Activated CD4-positive, alpha-beta memory T cell treated with anti-CD3 and anti-CD28 coated beads, Interleukin-2, amount 10 ng/mL, durations not matched to agents 7 days and 5 days (primary cell): ENCODE measurements at places on chromosomes 2 and 18.
A peak's percentile ranks its signal among the peaks of the same experiment; 100 is the strongest.

DNA sequence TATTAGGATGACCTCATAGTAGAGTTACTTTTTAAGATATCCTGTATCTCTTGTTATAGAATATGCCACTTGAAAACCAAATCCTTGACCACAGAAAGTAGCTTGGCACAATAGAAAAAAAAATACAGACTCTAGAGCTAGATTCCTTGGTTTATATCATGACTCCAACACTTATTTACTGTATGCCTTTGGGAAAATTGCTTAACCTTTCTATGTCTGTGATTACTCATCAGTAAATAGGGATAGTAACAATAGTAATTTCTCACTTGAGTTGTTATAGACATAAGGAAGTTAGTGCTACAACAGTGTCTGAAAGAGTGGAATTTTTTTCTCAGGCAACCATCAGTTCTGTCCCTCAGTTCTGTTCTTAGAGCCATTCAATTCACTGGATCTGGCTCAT lies 193.8 kb downstream of the GULP1 start:
- no peak for DNase-seq

GRCh38 chr2:143311426-143311825 lies 182.2 kb downstream of the ARHGAP15 start:
- DNase-seq: no peak

- DNase-seq: no peak
Measured at GRCh38 chr2:71560638-71561011, 107.3 kb downstream of the DYSF start.

DNA sequence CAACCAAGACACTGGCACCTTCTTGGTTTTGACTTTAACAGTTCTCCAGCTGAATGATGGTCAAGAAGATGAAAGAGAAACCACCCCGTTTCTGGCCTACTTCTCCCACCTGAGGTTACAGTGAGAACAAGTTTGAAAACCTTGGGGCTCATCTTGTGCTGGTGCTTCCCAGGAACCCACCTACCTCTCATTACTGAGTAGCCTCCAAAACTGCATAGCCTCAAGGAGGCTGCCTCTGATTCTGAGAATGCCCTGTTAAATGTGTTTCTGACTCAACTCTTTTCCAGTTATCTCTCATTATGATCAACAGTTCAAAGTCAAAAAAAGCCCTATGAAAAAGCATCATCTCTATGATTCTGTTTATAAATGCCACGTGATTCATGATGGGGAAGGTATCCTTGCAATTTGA lies 121.9 kb downstream of the CACNB4 start:
- peak; percentile 18 for DNase-seq

DNA sequence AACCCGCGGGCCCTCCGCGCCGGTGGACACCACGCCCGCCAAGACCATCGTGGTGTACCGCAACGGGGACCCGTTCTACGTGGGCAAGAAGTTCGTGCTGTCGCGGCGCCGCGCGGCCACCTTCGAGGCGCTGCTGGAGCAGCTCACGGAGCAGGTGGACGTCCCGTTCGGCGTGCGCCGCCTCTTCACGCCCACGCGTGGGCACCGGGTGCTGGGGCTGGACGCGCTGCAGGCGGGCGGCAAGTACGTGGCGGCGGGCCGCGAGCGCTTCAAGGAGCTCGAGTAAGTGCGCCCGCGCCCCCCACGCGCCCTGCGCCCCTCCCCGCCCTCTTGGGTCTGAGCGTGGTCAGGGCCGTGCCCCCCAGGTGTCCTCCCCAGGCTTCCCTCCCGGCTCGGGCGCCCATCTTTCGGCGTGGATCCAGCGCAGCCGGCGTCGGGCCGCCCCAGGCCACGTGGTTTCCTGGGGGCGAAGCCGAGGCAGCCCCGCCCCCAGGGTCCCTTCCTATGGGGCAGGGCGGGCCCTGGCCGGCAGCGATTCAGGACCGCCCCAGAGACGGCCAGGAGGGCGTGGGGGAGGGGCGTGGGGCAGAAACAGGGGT lies 481 bp downstream of the DCDC2C start:
- no peak for DNase-seq

GRCh38 chr2:121039679-121040078 lies 245.3 kb downstream of the TFCP2L1 start:
- DNase-seq: no peak

DNA sequence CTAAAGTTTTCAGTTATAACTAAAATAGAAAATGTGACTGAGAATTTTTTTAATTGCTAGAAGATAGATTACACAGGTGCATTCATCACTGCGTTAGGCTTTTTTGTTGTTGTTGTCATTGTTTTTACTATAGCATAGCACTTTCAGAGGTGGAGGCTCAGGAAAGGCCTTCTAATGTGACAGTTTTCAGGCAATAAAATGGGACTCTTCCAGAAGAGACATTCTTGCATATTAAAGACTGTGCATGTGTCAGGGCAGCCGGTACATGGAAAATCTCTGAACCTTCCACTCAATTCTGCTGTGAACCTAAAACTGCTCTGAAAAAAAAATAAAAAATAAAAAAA lies 175.2 kb downstream of the METTL4 start:
- DNase-seq: no peak

DNA sequence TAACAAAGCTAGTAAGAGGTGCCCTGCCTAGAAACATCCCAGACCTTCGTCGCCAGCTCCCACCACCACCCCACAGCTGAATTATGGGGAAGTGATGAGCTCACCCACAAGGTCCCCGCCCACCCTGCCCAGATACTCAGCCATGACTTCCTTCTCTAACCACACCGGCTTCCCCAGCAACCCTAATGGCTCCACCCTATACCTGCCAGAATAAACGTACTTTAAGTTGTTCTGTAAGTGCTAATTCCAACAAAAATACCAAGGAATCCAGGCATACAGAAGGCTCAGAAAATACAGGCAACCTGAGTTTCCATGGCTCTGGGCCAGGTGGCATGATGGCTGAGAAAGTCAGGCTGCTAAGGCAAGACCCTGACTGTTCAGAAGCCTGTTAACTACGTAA lies 39.1 kb downstream of the TMEM163 start:
- peak; percentile 71 for DNase-seq

DNA sequence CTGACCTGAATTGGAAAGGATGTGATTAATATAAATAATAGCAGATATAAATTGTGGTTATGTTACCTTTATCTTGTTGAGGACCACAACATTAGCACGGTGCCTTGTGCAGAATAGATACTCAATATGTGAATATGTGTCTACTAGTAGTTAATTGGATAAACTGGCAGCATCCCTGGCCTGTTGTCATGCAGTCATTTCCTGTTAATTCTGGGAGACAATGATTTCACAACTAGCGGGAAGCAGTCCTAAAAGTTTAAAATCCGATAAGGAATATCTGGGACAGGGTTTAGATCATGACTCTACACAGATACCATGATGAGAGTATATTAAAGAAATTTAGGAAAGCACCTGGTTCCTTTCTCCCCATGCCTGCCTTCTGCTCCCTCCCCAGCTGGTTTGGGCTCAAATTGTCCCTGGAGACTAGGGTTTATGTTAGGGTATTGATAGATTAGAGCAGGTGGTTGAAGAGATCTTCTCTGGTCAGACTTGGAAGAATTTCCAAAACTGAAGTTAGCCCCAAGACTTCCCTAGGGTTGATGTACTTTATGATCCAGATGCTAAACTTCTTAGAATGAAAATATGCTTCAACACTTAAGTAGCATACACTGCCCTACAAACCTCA lies 32.8 kb downstream of the CYBRD1 start:
- DNase-seq: no peak

DNA sequence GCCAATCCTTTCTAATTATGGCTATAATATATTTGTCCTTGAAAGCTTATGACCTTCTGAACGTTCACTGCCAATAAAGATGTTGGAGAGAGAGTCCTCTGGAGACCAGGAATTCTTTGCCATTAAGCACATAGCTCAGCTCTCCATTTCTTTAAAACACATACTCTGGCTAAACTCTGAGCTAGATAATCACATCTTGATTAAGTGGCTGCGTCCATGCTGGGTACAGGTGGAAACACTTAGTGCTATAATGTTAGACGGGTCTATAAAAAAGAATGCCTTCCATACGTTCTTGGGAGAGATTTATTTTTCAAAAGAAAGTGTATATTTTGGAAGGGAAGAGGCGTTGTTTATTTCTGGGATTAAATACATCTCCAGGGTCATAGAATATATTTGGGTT lies 314.5 kb downstream of the LPIN1 start:
- no peak for DNase-seq

DNA sequence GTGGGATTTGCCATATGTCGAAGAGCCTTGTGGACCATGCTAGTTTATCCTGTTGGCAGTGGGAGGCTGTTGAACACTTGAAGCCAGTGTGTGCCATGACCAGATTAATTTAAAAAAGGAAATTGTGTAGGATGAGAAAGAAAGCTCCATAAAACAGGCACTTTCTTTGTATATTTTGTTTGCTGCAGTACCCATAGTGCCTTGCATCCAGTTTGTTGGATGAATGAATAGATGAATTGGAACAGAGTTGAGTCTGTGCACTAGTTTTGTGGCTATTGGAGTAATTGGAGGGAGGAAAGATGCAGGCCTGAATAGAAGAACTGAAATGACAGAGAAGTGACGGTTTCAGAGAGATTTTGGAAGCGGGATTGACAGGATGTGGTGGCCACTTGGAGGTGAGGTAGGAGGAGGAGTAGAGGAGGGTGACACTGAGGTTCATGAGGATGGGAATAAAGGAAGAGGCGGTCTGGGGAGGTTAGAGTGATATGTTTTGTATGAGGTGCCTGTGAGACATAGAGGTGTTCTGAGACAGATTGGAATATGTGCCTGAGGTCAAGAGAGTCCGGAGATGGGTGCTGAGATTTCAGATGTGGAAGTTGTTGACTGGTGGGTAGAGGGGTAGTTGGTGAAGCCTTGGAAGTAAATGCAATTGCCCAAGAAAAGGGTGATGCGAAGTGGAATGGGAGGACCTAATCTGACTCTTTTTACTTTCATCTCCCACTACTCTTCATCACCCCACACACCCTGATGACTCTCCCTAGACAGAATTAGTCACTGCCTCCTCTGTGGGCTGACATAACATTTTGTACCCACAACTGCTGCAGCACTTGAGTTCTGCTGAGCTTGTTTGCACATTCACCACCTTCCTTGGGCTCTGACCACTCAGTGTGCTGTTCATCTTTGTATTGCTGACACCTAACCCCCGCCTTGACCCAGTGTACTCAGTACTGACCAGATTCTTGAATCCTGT lies 5.1 kb downstream of the DGUOK start:
- DNase-seq: peak; percentile 52

GRCh38 chr2:229937537-229937936 lies 15.2 kb downstream of the FBXO36 start:
- no peak for DNase-seq

GRCh38 chr2:207258263-207258991 lies 92.7 kb upstream of the KLF7 start:
- DNase-seq: no peak

DNA sequence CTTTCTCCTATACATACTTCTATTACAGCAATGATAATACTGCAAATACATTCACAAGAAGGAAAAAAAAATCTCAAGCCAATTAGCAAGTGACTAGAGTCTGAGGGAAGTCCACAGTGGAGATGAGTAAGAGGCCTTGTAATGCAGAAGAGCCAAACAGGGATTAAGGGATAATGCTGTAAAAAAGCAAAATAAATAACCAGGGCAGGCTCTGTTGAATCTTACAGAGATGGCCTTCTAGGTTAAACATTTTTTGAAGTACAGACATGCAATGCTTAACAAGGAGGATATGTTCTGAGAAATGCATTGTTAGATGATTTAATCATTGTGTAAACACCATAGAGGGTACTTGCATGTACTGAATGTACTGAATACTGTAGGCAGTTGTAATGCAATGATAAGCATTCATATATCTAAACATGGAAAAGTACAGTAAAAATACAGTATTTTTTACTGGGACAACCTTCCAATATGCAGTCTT lies 122.1 kb upstream of the RMDN2 start:
- DNase-seq: no peak

DNA sequence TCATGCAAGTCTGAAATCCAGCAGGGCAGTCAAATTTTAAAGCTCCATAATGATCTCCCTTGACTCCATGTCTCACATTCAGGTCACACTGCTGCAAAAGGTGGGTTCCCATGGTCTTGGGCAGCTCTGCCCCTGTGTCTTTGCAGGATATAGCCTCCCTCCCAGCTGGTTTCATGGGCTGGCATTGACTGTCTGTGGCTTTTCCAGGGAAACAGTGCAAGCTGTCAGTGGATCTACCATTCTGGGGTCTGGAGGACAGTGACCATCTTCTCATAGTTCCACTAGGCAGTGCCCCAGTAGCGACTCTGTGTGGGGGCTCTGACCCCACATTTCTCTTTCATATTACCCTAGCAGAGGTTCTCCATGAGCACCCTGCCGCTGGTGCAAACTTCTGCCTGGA lies 220.6 kb upstream of the COPS8 start:
- no peak for DNase-seq

- DNase-seq: no peak
Measured at GRCh38 chr2:121333834-121334558, 49.0 kb upstream of the TFCP2L1 start.

- no peak for DNase-seq
Measured at GRCh38 chr2:34533585-34534183, 934.6 kb upstream of the FAM98A start.

GRCh38 chr2:202278036-202278760 lies 12.6 kb downstream of the NOP58 start:
- DNase-seq: no peak

DNA sequence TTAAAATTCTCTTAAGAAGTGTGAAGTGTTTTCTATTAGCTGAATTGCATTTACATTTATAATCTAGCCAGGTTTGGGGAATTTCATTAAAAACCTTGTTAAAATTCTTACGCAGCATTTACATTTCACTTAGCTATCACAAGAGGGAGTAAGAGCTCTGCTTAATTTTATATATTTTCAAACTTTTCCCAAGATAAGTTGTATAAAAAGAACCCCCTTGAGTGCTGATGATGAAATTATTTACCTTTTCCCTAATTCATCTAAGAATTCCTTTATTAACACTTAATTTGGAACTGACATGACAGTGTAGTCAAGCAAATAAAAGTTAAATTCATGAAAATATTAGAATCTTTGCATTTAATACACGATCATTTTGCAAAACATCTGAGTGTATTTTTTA lies 54.2 kb upstream of the ZSWIM2 start:
- no peak for DNase-seq
